ENCODE measurements at places on chromosomes 7 and 10.

- DNase-seq: no peak
- H3K4me3 ChIP-seq: no peak overlapping the region
- no peaks in the 10 kb centered on the region for H3K4me1 ChIP-seq
- no peaks in the 10 kb centered on the region for H3K27me3 ChIP-seq
These were observed 133.9 kb upstream of the TPK1 start for GRCh38 chr7:144969787-144970186.

DNA sequence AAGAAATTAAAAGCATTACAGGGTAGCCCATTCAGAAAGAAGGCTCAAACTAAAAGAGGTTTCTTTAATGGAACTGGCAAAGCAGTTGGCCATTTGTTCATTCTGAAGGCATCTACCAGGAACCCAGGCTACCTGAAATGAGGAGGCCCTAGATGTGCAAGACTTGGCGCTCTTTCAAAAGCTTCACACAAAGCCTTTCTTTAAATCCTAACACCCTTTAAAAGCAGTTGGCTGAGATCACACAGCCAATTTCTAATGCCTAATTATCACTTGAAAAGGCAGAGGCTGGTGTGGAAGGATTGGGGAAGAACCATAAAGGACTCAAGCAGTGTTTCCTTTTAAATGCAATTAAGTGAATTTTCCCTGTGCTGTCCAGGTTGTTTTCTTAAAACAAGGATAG, 23.2 kb downstream of the PPP1R17 start:
- no peak for DNase-seq
- H3K36me3 ChIP-seq: no peaks in the 10 kb centered on the region
- no peak overlapping the region for H3K27ac ChIP-seq
- H3K27me3 ChIP-seq: no peaks in the 10 kb centered on the region
- H3K4me3 ChIP-seq: no peak overlapping the region

DNA sequence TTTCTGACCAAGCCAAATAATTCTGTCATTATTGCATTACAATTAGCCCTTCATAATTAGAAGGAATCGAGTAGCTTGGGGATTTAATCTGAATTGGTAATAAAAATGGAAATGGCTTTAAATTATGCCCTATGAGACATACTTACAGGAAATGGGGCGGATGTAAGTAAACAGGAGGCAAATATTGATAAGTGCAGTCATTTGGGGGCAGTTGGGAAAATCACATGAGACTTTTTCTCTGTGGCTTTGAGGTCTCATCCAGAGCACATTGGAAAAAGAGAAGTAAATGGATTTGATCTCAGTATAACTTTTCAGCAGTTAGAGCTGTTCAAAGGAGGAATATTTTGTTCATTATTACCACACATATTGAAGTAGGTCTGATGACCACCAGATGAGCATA, 307.8 kb upstream of the POM121L12 start:
- H3K27ac ChIP-seq: no peak overlapping the region
- no peak overlapping the region for H3K4me3 ChIP-seq
- H3K27me3 ChIP-seq: no peaks in the 10 kb centered on the region
- H3K4me1 ChIP-seq: no peaks in the 10 kb centered on the region
- no peaks in the 10 kb centered on the region for H3K36me3 ChIP-seq
- no peak for DNase-seq

DNA sequence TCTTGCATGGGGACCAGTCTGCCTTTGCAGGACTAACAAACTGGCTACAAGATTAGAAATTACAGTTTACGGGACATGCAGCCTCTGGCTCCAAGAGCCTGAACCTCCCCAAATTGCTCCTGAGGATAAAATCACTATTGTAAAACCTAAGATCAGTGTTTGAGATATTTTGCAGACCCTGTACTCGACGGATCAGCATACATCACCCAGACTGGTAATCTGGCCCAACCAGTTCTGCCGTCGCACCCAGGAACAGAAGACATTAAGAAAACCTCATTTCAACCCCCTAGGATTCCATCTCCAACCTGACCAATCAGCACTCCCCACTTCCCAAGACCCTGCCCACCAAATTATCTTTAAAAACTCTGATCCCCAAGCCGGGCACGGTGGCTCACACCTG, 27.1 kb upstream of the DNMBP start:
- DNase-seq: no peak
- H3K36me3 ChIP-seq: no peaks in the 10 kb centered on the region
- no peaks in the 10 kb centered on the region for H3K27me3 ChIP-seq
- H3K4me1 ChIP-seq: no peaks in the 10 kb centered on the region

DNA sequence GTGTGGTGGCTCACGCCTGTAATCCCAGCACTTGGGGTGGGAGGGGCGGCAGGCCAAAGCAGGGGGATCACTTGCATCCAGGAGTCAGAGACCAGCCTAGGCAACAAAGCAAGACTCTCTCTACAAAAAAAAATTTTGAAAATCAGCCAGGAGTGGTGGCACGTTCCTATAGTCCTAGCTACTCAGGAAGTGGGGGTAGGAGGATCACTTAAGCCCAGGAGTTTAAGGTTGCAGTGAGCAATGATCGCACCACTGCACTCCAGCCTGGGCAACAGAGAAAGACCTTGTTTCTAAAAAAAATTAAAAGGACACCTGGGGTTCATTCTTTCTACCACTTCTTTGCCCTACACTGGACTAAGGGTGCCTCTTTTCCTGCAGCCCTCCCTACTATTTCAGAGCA, 15.1 kb downstream of the WAPL start:
- peaks cover 29% of the 10 kb centered on the region for H3K36me3 ChIP-seq
- H3K4me1 ChIP-seq: peaks cover 34% of the 10 kb centered on the region
- no peak for DNase-seq
- H3K4me3 ChIP-seq: no peak overlapping the region

- H3K36me3 ChIP-seq: peaks cover 91% of the 10 kb centered on the region
- no peaks in the 10 kb centered on the region for H3K27me3 ChIP-seq
- no peak overlapping the region for H3K4me3 ChIP-seq
- no peak for DNase-seq
These were observed 27.1 kb upstream of the SH3PXD2A start for GRCh38 chr10:103882285-103883007.

GRCh38 chr7:107972075-107972482, 30.9 kb downstream of the LAMB1 start:
- no peaks in the 10 kb centered on the region for H3K4me1 ChIP-seq
- DNase-seq: no peak
- H3K27ac ChIP-seq: no peak overlapping the region
- H3K27me3 ChIP-seq: no peaks in the 10 kb centered on the region
- no peak overlapping the region for H3K4me3 ChIP-seq

- no peak overlapping the region for H3K4me3 ChIP-seq
- H3K27me3 ChIP-seq: peaks cover 6% of the 10 kb centered on the region
- no peak for DNase-seq
These were observed 21.9 kb upstream of the CFAP46 start for GRCh38 chr10:132964231-132964630.

DNA sequence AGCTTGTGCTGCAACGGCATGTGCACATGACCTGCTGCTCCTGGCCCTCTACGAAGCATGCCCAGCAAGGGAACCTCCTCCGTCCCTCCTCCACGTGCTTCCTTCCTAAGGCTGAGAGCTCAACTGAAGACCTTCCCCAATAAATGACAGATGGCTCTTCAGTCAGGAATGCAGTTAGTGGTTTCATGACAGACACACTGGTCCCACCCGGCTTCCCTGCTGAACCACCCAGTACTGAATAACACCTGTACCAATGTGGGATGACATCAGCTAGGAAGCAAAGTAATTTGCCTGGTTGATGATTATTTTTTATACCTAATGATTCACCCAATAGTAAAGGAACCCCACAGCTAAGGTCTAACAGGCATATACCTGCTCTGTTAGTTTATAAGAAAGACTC, 69.1 kb downstream of the SCRN1 start:
- H3K4me3 ChIP-seq: no peak overlapping the region
- no peaks in the 10 kb centered on the region for H3K4me1 ChIP-seq

GRCh38 chr7:55261386-55261770, 103.8 kb upstream of the LANCL2 start:
- DNase-seq: no peak
- H3K27ac ChIP-seq: no peak overlapping the region
- no peaks in the 10 kb centered on the region for H3K36me3 ChIP-seq
- peaks cover 8% of the 10 kb centered on the region for H3K27me3 ChIP-seq

- no peak overlapping the region for H3K27ac ChIP-seq
- H3K4me3 ChIP-seq: no peak overlapping the region
- no peaks in the 10 kb centered on the region for H3K27me3 ChIP-seq
- peaks cover 8% of the 10 kb centered on the region for H3K4me1 ChIP-seq
- DNase-seq: no peak
These were observed 4.8 kb downstream of the PALS2 start for GRCh38 chr7:24578052-24578451.

DNA sequence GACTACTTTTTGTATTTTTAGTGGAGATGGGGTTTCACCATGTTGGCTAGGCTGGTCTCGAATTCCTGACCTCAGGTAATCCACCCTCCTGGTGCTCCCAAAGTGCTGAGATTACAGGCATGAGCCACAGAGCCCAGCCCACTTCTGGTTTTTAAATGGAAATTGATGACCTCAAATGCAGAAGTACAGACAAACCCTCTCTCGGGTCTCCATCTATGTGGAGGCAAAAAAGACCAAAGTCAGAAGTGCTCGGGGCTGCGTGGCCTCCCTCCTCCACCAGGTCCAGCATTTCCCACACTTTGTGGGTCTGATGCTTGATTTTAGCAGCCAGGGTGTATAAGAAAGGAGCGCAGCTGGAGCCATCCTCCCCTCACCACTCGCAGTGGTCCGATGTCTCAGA, 187.3 kb upstream of the AUTS2 start:
- no peak overlapping the region for H3K4me3 ChIP-seq
- H3K36me3 ChIP-seq: no peaks in the 10 kb centered on the region
- H3K27me3 ChIP-seq: no peaks in the 10 kb centered on the region
- H3K4me1 ChIP-seq: no peaks in the 10 kb centered on the region
- no peak for DNase-seq
